ENCODE measurements at places on chromosomes 11 and 22.
A peak's percentile ranks its signal among the peaks of the same experiment; 100 is the strongest.

DNA sequence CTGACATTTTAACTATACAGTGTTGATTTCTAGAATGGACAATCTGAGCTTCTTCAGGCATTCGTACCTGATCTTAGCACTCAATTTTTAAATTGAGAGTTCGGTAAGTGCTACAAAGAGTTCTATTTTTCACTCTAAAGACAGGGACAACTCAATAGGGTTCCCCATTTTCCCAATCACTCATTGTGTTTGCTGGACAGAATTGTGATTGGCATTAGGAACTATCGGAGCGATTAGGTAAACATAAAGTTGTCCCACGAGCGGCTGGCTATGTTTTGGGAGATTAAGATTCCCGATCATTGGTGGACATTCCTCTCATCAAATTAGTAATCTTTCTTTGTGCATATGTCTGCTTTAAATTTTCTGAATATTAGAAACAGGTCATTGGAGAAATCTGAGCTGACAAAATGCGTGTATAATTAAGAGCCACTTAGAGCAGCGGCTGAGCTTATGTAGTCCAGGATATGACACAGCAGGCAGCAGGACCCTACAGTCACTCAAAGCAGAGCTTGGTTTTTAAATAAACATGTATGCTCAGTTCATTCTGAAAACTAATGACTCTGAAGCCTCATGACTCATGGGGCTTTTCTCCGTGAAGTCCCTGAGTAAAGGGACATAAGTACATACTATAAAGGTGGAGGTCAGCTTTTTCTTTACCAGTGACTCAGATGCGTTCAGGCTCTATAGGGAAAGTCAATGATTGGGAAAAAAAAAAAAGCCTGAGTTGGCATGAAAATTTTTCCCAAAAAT is 109.4 kb downstream of the GRIA4 start:
- peak; percentile 3 for DNase-seq

- no peak for DNase-seq
Observed at GRCh38 chr11:34480314-34480713, 33.3 kb downstream of the ELF5 start.

DNA sequence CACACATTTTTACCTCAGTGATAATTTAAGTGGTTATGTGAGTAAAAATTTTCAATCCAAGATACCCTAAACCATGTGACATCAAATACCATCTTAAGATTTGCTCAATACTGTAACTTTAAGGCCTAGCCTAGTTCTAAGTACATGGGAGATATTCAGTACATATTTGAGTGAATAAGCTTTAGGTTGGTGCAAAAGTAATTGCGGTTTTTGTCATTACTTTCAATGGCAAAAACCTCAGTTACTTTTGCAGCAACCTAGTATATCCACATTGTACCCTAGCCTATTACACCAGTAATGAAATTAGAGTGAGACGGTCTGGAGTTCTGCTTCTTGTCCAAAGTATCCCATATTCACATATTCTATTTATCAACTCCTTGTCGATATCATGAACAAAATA is 700.1 kb downstream of the LRRC4C start:
- DNase-seq = no peak

DNA sequence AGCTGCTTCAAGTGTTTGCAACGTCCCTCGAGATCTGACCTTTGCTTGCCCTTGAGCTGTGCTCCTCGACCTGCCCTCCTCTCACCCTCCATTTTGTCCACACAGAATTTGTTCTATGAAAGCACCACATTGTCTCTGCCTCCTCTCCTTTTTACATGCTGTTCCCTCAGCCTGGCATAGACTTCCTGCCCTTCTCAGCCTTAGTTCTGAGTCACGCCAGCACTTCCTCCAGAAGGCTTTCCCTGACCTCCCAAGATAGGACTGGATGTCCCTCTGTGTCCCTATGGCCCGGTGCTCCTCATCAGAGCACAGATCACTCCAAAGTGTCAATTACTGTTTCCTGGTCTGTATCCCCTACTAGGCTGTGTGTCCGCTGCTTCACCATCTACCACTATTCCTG is 16.2 kb downstream of the JHY start:
- no peak for DNase-seq

GRCh38 chr11:41177791-41178190 is 281.7 kb downstream of the LRRC4C start:
- DNase-seq = no peak

DNA sequence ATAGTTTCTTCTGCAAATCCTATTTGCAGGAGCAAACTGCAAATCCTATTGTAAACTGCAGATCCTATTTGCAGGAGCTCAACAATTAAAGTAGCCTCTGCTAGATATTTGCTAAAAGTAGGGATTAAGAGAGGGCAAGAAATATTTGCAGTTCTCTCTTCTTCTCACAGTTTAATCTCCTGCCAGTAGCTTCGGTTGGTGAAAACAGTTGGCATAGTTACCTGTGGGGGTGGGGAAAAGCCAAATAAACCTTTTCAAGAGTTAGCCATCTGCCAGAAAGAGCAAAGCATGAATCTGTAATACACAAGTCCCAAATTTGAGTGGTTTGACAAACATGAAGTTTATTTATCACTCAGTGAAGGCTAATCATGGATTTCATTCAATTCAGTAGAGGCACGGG is 942.5 kb downstream of the JRKL start:
- no peak for DNase-seq

DNA sequence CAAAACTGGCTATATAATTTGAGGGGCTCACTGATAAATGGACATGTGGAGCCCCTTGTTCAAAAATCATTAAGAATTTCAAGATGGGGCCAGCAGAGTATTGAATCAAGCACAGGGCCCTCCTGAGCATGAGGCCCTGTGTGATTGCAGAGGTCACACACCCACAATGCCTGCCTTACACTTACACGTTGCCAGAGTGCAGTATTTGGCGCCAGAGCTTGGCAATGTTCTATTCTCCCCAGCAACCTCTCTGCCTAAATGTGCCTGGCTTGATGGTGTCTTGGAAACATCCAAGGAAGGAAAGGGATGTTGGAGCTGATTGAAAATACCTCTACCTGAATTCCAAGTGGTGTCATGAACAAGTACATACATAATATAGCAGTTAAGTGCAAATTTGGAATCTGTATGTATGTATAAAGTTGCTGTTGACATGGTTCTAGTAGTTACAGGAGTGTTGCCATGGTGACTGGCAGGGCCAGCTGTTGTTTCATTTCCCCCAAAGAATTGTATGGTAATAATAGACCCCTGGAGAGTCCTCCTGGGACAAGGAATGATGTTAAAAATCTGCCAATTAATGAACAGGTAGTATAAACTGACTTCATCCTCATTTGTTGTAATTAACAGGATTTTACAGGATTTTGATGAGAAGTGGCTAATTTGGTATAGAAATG is 205.7 kb upstream of the NAV2 start:
- no peak for DNase-seq
